ENCODE measurements at places on chromosomes 4 and X.

DNA sequence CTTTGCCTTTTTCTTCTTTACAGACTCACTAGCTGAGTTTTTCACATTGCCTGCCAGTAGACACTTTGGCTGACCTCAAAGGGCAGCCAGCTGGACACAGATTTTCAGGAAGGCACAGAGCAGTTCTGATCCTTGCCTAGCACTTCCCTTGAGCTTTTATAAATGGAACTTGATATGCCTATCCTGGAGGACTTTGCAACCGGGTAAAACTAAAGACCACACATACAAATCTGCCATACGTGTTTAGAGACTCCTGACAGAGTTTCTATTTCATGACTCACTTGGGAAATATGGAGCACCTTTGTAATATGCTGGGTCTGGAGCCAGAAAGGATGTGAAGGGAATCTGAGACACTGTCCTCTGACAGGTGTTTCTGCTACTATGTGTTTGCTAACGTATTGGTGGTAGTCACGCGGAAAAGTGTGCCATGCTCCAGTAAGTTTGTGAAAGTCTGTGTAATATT is 56.7 kb upstream of the RASSF6 start:
- DNase-seq: no peak

DNA sequence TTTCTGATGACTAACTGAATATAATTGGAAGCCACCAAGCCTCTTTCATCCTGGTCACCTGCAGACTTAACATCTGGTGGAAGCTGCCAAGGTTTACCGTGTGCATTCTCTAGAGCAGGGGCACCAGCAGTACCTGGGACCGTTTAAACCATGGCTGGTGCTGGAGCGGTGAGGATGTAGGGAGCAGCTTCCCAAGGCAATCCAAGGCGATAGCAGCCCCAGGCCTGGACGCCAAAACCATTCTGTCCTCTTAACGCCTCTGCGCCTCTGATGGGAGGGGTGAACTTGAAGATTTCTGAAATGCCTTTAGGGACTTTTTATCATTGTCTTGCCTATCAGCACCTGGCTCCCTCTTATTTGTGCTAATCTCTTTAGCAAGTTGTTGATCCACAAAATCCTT is 37.3 kb upstream of the SPANXN2 start:
- DNase-seq: no peak

DNA sequence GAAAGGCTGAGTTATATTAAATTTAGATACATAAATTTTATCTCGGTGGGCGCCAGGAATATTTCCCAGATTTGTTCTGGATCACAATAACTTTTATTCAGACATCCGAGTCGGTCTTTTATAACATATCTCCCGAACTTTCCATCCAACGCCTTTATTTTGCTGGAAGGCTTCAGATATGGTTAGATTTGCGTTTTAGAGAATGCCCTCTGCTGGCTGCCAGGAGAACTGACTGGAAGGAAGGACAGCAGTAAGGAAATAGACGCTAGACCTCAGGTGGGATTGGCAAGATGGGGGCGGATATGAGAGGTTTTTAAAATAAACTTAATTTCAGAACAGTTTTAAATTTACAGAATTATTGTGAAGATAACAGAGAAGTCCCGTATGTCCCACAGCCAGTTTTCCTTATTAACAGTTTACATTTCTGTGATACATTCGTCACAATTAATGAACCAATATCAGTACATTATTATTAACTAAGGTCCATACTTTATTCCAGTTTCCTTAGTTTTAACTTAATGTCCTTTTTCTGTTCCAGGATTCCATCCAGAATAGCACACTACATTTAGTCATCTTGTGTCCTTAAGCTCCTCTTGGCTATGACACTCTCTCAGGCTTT is 4.6 kb upstream of the KANTR start:
- DNase-seq: no peak

DNA sequence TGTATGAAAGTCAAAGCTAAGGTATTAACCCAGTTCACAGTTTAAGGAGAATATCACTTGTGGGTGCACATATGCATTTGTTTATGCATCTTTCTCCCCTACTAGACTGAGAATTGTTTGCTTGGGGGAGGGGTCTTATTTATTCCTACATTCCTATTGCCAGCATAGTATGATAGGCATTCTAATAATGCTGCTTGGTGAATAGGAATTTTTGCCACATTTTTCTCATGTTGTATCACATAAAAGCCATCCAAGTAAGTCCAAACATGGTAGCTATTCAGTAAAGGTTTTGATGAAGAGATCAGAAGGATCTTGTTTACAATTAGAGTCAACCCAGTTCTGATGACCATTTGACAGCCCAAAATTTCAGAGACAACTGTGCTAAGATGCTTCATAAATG is 48.6 kb downstream of the ASB9 start:
- DNase-seq: no peak

- DNase-seq: no peak
Observed at GRCh38 chr4:146437778-146438177, 84.0 kb downstream of the SLC10A7 start.

GRCh38 chr4:145498430-145498829 is 16.8 kb downstream of the SMAD1 start:
- no peak for DNase-seq

- DNase-seq: no peak
Observed at GRCh38 chr4:129926936-129927335, 831.0 kb downstream of the C4orf33 start.
